ENCODE measurements at places on chromosomes 1 and 21.

DNA sequence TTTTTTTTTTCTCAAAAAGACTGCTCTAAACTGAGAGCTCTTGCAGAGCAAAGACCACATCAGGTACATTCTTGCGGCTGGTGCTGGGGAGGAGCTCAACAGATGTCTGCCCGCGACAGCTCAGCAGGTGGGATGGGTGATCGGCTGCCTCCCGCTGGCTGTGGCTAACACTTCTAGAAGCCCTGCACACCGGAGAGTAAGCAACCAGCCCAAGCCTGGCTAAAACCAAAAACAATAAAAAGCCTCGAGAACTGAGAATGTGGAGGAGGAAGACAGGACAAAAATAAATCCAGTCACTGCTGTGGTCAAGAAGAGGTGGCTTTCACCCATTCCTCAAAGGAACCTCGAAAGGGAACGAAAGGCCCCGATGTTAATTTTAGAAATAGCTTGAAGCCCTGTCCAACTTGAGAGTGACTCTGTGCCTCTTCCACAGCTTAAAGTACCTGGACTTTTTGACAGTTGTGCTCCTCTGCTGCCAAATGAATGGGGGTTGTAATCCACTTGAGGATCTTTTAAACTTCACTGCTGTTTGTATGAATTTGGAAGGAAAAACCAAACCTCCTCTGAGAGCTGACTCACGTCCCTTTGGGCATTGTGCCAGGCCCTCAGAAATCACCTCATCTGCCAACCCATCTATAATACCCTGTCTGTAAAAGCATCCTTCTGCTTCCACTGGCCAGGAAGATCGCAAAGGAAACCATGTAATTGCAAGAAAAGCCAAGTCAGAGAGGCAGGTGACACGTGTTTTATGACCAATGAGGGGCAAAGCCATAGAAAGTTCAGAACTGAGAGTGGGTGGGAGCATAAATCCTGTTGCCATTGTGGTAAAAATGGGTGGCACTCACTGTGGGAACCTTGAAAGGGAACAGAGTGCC lies 78.6 kb downstream of the KCNN3 start:
- peak; percentile 71 for DNase-seq

DNA sequence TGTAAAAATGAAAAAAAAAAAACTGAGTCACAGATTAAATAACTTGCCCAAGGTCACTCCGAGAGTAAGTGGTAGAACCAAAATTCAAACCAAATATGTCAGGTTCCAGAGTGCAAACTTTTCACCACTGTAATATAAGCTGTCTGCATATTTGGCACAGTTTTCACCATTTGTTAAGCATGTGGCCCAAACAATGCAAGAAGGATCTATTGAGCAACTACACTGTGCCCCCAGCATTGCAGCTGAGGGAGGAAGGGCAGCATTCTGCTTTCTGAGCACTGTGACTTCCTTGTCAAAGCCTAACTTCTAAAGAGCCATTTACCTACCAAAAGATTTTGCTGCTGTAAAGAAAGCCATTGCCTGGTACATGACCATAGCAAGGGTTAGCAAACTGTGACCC lies 133.4 kb downstream of the SYT2 start:
- DNase-seq, result no peak

DNA sequence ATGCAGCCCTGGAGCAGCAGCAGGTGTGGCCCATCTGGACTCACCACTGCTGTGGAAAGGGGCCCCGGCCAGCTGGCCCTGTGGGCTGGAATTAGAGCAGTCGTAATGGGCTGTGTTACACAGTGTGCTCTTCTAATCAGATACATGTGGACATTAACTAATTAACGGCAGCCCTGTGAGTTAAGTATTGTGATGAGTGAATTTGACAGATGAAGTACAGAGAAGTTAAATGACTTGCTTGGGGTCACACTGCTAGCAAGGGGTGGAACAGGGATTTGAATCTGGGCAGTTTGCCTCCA lies 58.6 kb downstream of the MDM4 start:
- no peak for DNase-seq

- DNase-seq, result no peak
Observed at GRCh38 chr21:16573578-16573977, 843.8 kb downstream of the USP25 start.

GRCh38 chr1:226829105-226829504 lies 41.3 kb upstream of the PSEN2 start:
- DNase-seq, result no peak

DNA sequence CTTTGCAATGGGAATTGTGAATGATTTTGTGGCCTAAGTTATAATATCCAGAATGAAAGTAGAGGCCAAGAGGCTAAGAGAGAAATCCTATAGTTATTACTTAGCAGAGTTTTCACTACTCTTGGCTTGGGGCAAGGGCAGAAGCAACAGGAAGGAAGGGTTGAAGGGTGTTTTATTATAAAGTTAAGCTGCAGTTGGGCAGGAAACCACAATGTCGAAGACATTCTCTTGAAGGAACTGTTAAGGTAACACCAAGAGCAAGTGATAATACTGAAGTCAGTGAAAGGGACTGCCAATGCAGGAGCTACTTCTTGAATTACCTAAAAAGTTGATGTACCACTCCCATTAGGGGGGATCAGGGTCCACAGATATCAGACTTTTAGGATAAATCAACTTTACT lies 8.3 kb downstream of the XCL2 start:
- DNase-seq, result peak; percentile 89

- no peak for DNase-seq
Observed at GRCh38 chr1:32701421-32701911, 1.1 kb downstream of the SYNC start.

DNA sequence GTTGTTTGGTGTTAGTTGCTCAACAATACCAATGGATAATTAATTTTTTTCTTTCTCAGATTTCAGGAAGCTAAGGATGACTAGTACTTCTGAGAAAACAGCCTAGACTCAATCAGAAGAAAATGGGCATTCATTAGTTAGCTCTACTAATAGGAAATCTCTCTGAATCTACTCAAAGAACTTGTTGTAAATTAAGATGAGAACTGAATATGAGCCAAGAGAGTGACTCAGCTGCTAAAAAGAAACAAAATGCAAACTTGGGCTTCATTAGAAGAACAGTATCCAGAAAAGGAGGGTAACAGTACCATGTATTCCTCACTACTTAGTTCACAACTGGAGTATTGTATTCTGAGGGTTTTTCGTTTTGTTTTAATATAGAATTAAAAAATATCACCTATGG lies 12.5 kb downstream of the FOXJ3 start:
- DNase-seq, result no peak

DNA sequence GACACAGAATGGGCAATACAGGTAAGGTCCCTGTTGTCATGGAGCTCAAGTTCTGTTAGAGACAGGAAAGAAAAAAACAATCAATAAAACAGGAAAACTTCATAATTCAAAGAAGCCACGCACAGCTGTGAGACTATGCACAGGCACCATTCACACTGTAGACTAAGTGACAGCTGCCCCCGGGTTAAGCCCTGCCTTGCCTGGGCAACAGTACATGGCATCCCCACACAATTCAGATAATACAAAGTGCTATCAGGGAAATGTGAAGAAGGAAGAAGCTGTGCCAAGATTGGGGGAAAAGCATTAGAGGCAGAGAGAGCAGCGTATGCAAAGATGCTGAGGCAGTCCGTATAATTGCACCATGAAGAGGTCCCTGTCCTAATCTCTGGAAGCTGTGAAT lies 9.0 kb upstream of the KCNE2 start:
- no peak for DNase-seq

All from GDM1 (cell line).